ENCODE measurements at places on chromosomes 11 and 22.

DNA sequence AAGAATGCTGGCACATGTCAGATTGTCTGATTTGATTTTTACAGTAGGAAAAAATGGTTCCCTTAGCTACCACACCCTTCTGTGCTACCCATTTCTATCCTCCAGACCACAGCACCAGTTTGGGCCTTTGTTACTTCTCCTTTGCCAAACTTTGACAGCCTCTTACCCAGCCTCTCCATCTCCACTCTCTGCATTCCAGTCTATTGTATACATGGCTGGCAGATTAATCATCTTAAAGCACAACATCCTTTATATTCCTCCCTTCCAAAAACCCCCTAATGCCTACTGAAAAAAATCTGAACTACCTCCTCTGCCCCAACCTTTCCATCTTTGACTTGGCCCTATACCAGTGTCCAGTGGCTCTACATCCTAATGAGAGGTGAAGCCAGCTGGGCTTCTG is 10.8 kb upstream of the PANX1 start:
- DNase-seq, result no peak

GRCh38 chr22:21014726-21015465 is at the start of gene P2RX6:
Gene P2RX6, plus strand, starts transcription at chr22:21015165. Its CDS starts 10 bp downstream, at chr22:21015175.
- DNase-seq, result peak; percentile 51

GRCh38 chr11:2409611-2410468 is 9.3 kb downstream of the TSSC4 start:
- no peak for DNase-seq

DNA sequence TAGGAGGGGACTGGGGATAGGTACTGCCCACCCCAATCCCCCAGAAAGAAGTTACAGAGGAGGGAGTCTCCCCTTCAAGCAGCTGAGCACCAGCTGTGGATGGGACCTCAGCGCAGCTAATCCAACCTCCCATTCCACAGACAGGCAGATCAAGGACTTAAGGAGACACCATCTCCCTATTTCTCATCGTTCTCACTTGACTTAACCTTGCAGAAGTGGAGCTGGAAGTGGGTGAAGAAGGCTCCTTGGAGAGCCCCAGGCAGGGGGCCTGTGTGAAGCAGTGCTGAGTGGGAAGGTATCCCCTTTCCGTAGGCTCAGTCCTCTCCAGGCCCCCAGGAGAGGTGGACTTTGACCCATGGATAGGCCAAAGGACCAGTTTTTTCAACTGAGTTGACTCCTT is 27.3 kb downstream of the USP35 start:
- no peak for DNase-seq

DNA sequence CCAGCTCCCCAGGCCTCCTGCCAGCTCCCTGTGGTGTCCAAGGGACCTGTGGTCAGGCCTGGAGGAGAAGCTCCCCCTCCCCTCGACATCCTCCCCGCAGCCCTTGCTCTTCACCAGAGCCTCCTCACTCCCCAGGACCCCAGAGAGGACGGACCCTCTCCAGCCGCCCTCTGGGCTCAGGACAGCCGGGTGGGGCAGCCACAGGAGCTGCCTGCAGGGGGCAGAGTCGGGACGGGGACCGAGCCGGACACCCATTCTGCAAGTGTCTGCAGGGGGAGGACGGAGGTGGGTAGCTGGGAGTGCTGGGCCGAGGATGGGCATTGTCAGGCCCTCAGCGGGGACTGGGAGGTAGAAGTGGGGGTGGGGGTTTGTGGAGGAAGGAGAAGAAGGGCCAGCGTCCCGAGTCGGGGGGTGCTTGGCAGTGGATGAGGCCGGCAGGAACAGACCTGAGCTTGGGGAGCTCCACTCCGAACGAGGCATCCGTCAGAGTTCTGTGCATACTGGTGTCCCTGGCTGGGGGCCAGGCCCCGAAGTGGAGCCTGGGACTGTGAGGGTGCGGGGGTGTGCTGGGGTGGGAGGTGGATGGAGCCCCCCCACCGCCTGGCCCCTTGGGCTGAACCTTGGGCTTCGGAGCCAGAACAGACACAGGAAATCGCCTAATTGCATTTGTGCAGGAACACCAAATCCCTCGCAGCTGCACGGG is 15.2 kb downstream of the PRR33 start:
- DNase-seq, result peak; percentile 42

DNA sequence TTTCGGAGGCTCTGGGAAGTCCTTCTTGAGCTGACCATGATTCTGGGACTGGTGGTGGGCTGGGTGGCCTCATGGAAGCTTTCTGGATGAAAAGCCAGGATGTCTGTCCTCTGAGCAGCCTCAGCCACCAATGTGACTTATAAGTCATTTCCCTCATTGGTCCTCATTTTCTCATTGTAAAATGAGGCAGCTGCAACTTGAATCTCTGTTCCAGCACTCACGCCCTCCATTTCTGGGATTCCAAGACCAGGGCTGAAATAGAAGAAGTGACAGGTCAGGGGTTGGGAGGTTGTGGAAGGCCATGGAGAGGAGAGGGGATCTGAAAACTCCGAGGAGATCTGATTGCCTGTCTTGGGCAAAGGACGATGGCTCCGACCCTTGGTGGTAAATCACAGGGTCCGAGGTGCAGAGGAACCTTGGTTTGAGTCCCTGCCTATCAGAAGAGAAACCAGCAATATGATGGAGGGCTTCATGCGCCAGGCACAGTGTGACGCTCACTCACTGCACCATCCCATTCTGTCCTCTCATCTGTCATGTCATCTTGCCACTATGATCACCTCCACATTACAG is 38.3 kb downstream of the TSPAN18 start:
- DNase-seq, result no peak

- DNase-seq, result no peak
Measured at GRCh38 chr11:119907878-119908572, 179.0 kb upstream of the NECTIN1 start.

DNA sequence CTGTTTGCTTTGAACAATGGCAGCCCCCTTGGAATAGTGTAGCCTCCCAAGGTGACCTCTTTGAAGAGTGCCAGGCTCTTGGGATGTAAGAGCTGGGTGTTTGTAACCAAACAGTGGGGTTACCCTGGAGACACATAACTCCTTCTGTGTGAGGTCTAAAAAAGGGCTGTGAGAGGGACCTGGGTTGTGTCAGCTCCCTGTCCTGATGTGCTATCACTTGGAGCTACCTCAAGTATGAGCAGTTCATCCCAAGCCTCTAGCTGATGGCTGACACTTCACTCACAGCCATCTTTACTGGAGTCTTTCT is 40.2 kb downstream of the TSPAN18 start:
- DNase-seq, result no peak

DNA sequence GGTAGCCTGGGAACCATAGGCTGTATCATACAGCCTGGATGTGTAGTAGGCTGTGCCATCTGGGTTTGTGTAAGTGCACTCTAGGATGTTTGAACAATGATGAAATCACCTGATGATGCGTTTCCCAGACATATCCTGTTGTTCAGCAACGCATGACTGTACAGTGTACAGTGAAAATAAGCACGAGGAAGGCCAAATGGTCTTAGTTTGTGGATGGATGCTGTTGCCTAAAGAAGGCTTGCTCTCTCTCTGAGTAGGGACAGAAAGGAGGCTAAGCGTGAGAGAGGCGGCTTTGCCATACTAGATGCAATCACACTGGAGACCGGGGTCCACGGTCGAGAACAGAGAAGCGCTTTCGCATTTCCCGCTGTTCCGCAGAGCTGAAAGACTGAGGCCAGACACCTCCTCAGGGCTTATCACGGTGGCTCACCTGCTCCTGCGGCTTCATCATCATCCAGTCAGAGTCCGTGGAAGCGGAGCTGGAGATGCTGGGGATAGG is 27.6 kb upstream of the APLP2 start:
- DNase-seq, result no peak

DNA sequence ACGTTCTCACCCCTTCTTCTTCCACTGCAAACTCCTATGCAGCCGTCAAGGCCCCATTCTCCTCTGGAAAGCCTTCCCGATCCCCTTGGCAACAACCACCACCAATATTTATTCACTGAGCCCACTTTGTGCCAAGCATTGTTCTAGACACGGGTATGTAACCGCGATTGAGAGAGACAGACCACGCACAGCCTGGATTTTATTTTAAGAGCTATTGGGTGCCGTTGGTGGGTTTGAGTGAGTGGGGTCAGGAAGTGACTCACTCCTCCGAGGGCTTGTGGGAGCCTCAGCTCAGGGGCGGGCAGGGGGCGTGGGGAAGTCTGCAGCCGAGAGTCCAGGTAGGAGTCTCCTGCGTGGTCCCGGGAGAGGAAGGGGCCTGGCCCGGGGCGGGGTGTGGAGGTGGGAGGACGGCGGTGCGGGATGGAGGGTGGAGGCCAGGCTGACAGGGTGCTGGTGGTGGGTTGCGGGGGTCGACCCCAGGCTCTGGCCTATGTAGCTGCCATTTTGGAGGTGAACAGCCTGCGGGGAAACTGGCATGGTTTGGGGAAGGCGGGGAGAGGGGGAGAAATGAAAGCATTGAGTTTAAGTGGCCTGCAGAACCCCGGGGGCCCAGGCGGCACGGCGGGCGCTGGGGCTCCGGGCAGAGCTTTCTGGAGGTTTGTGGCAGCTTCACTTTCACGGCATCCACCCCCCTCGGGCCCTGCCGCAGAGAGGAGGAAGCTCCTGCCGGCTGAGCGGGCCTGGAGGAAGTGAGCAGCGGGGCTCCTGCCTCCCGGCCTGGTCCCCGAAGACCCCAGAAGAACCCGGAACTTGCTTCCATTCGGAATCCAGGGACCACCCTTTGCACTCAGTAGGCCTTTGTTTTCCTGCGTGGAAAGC is 547 bp downstream of the PARVG start:
- peak; percentile 95 for DNase-seq

GRCh38 chr11:14821031-14821430 is 71.0 kb downstream of the CYP2R1 start:
- no peak for DNase-seq

DNA sequence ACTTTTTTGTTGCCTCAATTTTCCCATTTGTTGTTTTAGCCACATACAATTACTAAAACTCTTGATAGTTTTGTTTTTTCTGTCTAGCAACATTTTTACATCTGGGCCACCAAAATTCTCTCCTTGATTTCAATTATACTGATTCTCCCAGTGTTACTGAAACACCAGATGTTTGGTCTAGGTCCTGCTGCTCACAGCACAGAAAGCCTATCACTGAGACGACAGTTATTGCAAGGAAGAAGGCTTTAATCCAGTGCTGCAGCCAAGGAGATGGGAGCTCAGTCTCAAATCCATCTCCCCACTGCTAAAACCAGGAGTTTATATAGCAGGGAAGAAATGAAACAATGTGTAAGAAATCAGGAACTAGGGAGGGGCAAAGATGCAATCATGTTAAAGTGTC is 837.7 kb upstream of the CNTN5 start:
- DNase-seq, result no peak

GRCh38 chr22:38034278-38034882 is 22.8 kb upstream of the PICK1 start:
- no peak for DNase-seq

DNA sequence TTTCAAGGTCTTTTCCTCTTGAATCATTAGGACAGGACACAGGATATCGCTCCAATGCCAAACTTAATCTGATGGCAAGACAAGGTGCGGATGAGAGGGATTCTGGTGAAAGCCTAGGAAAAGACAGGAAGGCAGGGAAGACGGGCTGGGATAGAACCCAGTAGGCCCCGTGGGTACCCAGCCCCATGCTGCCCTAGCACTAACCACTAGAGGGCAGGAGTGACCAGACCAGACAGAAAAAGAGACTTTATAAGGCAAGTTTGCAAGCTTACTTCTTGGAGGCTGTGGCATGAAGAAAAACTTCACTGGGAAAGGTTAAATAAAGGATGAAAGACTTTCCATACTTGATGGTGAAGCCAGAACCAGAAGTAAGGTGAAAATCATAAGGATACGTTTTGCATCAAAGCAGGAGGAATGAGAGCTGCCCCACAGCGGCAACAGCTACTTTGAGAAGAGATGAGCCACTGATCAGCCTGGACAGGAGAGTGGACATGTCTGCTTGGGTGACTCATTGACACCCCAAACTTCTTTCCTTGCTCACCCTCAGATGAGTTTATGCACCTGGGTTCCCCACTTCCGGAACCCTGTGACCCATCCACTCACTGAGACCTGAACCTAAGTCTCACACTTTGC is 39.8 kb downstream of the SYN3 start:
- peak; percentile 29 for DNase-seq

GRCh38 chr11:126561327-126561893 is 205.9 kb downstream of the ST3GAL4 start:
- DNase-seq, result peak; percentile 74

- no peak for DNase-seq
Measured at GRCh38 chr11:120883404-120884080, 140.4 kb upstream of the TBCEL start.

DNA sequence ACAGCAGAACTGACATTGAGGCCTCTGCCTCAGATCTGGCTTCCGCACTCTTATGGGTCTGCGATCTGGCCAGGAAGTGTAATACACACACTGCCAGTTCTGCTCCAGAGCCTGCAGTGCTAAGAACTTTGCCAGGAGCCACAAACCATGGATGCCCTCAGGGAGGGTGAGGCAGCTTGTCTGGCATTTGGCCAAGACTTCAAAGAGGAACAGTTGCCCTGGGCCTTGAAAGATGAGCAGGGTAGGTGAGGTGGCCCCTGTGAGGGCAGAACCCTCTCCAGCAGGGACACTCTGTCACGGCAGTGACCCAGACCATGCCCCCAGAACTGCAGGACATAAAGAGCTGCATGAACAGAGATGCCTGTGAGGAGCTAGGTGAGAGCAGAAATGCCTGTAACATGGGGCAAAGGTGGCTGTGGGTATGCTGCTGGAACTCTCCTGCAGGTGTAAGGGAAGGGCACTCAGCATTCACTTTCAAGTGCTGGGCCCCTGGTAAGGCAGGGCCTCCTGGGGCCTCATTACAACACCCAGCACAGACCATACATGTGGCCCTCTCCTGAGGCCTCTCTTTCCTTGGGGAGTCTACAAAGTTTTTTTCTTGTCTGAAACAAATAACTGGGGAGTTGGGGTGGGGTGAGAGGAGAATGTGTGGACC is 47.3 kb downstream of the NEU3 start:
- DNase-seq, result peak; percentile 23

DNA sequence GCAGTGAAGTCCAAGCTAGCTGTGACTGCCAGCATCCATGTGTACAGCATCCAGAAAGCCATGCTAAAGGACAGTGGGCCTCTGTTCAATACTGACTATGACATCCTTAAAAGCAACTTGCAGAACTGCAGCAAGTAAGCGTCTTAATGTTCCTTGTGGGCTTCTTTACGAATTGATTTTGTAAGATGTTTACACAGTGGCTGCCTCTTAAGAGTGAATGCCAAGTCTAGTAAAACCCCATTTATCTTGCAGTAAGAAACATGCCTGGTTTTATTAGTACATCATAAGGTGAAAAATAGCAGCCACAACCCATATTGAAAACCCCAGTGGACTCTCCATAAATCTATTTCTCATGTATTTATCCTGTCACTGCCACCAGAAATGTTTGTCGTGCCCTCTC is 20.5 kb downstream of the POLD3 start:
- DNase-seq, result no peak

- DNase-seq, result no peak
Measured at GRCh38 chr11:67664696-67665540, 9.5 kb downstream of the ALDH3B2 start.

DNA sequence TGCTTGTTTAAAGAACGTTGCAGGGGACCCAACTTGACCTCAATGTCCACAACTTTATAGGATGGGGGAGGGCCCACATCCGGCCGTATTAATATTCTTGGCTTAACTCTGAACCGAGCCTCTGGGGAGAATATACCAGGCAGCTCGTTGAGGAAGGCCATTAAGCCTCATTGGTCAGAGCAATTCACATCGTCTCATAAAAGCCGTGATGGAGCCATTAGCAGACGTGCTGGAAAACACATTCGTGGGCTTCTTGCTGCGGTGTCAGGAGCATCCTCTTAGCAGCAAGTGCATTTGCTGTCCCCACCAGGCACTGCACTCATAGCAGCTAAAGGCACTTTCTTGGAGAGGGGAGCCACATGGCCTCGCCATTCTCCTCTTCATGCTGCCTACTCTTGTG is 14.9 kb downstream of the DSCAML1 start:
- no peak for DNase-seq

- no peak for DNase-seq
Measured at GRCh38 chr11:10450462-10451425, 4.3 kb upstream of the AMPD3 start.

Measured in common myeloid progenitor, CD34-positive (primary cell).